Esophagus mucosa (tissue), 1 donor: ENCODE measurements at places on chromosomes 1 and 21. TPM values are rescaled to one million over a fixed set of nuclear protein-coding genes. Genes with fewer than 3 reads are reported as not detected.

- ATAC-seq, result peak; percentile 12
These were observed 429 bp downstream of the SRRM1 start for GRCh38 chr1:24643363-24644099.

- no peak for ATAC-seq
These were observed 28.8 kb downstream of the KRTAP21-3 start for GRCh38 chr21:30689822-30690221.

DNA sequence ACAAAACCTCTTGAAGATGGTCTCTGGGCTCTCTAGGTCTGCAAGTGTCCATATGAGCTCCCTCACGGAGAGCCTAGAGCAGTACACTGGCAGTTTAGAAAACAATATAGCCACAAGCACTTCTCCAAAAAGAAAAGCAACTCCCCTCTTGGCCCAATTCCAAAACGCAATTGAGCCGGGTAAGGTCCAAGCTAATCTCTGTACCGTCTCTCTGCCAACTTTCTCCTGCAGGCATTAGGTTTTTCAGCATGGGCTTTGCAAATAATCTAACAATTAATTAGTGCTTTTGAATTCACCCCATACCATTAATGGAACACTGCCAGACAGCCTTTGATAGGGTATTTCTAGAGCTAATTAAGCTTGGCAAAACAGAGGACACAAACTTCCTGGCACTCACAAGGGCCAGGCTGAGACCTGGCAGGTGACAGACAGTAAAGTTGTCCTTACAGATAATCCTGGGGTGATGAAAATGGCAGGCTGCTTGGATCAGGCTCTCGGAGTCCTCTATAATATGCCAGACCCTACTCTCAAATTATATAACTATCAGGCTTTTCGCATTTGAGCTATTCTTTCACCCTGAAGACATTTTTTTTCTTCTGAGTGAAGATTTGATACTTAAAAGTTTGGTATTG is 39.8 kb downstream of the TGFBR3 start:
- ATAC-seq, result no peak

DNA sequence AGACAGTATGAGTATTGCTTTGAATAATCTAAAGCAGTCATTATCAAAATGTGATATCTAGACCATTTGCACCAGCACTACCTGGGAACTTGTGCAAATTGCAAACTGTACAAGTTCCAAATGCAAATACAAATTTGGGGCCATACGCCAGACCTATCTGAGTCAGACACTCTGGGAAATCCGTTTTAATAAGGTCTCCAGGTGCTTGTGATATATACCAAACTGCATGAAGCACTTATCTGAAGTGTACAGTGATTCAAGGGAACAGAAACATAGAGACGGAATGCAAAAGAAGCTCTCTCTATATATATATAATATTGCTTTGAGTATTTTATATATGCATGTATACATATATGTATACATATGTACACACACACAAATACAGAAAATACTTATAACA is 36.2 kb upstream of the ASPM start:
- no peak for ATAC-seq

- no peak for ATAC-seq
These were observed 782.2 kb upstream of the NCAM2 start for GRCh38 chr21:20215959-20216358.

DNA sequence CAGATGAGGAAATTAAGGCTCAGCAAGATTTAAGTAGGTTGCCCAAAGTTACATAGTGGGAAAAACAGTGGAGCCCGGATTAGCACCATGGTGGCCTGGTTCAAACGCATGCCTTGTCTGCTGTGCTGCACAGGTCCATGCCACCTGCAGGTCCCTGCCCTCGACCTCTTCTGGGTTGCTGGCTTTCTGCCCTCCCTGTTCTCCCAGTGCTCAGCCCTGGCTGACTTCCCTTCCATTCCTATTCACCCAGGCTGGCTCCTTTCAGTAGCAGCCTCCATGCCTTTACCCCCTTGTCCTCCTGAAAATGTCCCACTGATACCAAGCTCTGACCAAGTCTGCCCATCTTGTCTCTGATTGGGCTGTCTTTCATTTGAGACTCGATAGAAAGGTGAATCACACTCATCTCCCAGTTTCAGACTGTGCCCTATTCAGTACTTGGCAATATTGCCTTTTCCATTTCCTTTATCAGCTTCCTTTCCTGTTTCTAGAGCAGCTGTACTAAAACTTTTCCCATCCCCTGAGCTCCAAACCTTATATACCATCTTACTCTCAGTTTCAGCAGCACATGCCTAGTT is 75.8 kb downstream of the ST3GAL3 start:
- peak; percentile 27 for ATAC-seq

DNA sequence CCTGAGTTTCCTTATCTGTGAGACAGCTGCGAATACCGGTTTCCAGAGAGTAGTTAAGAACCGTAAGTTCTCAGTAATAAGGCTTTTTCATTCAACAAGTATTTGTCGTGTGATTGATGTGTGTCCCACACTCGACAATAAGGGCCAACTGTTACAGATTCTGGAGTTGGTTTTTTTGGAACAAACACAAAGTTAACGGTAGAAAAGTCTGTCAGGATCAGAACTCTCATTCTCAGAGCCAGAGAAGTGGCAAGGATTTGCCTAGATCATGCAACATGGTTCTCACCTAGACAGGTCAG is 837 bp downstream of the NUDC start:
- ATAC-seq, result no peak

DNA sequence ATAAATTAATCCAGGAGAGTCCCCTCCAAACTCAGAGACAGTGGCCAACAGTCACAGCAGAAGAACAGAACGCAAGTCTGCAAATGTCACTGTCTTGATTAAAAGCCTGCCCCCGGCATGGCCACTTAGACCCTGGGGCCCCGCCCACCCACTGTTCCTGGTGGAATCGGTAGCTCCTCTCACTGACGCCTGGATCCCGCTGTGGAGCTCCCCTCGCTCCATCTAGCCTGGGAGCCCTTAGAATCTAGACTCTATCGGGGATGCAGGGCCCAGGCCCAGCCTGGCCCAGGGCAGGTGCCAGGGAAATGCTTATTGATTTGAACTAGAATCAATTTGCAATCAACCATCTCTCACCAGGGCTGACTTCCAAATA is 21.4 kb upstream of the PLEKHG5 start:
- ATAC-seq, result no peak

GRCh38 chr1:205939690-205940330 is 3.4 kb downstream of the SLC26A9 start:
- no peak for ATAC-seq

Gene SLC25A34
- 0.68 TPM for total RNA-seq

Gene FOXD2
- total RNA-seq, result 0.08 TPM
